Kidney epithelial cell (primary cell): ENCODE measurements at places on chromosomes 3 and 15. TPM values are rescaled to one million over a fixed set of nuclear protein-coding genes. Genes with fewer than 3 reads are reported as not detected.

GOLGA8J gene
- total RNA-seq: not detected in 2 replicates

PPP1R14D gene
- not detected in 2 replicates for total RNA-seq

DNA sequence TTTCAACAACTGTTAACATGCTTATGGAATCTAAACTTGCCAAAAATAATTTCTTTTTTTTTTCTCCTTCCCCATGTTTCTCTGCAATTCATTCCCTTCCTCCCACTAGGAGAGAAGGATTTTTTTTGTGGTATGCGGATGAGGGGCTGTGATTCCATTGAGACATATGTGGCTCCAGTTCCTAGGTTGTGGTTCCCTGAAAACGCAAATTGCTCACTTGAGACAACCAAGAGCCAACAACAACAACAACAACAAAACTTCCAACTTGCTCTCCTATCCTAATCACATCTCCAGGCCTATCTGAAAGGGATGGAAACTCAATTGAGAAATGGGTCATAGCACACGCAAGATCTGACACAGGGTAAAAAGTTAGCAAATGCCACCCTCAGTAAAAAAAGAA is 406.5 kb upstream of the TGFBR2 start:
- DNase-seq: no peak

TMEM115 gene
- 82.5 and 90.0 TPM in 2 replicates for total RNA-seq

CASR gene
- 0.04 and 0.07 TPM in 2 replicates for total RNA-seq

GPR62 gene
- total RNA-seq: not detected in 2 replicates

GRCh38 chr3:127970966-127971592 is 56.0 kb downstream of the KBTBD12 start:
- peak; percentile 10 for DNase-seq

LEKR1 gene
- total RNA-seq: 1.0 and 2.3 TPM in 2 replicates

DNA sequence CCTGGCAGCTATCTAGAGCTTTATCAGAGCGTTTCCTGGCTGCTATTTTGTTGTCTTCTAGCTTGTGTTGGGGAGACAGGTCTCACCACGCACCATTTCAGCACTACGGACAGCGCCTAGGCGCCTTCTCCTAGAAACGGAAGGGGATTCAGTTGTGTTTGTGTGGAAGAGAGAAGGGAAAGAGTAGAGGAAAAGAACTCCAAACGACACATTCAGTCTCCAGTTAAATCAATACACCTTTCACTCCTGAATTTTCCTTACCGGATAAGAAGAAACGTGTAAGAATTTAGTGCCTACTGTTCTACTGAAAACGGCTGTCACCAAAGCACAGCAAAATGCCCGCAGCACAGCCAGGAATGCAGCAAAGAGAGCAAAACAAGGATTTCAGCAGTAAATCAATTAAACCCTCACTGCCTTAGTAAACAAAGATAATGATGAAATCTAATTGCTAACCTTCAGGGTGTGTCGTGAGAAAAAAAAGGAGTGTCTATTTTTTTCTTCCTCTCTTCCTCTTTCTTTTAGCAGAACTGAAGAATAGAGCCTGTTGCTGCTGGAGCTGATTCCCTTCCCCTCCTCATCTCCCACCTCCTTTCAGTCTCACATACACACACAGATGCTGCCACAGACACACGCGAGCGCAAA is 412 bp upstream of the CTXN2 start:
- DNase-seq: no peak

RASGRP1 gene
- 3.1 TPM in 2 replicates for total RNA-seq

DNA sequence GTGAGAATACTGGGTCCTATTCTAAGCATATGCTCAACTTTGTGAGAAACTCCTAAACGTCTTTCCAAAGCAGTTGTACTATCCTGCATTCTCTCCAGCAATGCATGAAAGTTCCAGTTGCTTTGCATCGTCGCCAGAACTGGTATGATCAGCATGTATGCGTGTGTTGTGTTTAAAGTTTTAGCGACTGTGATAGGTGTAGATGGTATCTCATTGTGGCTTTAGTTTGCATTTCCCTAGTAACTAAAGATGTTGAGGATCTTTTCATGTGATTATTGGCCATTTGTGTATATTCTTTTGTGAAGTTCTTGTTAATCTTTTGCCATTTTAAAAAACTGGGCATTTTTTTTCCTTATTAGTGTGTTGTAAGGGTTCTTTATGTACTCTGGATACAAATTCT is 115.1 kb downstream of the SPATA16 start:
- no peak for DNase-seq

CACNA1D gene
- total RNA-seq: 0.21 and 0.55 TPM in 2 replicates

GRCh38 chr15:36529296-36530011 is 50.0 kb upstream of the CDIN1 start:
- DNase-seq: no peak

- DNase-seq: no peak
These were observed 19.5 kb downstream of the PHC3 start for GRCh38 chr3:170162052-170162451.

MESP1 gene
- 2.6 and 2.8 TPM in 2 replicates for total RNA-seq

DNA sequence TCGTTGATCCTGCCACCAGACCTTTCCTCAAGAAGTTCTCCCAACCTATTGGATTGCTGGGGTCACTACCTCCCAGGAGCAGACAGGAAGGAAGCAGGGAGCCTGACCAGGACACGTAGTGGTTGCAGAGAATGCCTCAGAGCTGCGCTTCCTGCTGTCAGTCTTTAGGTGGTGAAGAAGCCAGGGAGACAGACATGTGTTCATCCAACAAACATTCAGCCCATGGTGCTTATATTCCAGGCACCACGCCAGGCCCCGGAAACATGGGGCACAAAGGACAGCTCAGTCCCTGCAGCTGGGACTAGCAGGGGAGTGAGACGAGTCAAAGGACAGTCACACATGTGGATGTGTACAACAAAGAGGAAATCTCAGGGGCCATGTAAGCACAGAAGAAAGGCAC is 26.0 kb upstream of the CORO2B start:
- DNase-seq: no peak
